Brain (organoid and tissue), 16 donors: ENCODE measurements at places on chromosomes 4 and X.

- no peak for DNase-seq
These were observed 57.9 kb upstream of the PLS3 start for GRCh38 chrX:115503099-115503498.

DNA sequence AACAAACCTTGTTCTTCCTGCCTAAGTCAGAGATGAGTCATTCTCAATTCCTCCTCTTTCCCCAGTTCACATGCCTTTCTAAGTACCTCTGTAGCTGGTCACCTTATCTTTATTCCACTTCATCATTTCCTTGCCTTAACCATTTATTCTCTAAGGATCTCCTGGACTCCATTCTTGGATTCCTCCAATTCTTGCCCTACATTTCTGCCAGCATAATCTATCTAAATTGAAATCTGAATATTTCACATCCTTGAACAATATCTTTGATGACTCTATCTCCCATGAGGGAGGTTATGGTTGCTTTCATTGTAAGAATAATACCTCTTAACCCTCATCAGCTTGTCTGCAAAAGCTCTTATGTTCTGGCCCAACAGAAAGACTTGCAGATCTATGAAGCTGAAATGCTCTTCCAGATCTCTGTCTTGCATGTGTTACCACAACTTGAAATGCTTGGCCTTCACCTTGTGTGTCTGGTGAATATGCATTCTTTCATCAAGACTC, 28.6 kb upstream of the PDE5A start:
- DNase-seq: no peak

DNA sequence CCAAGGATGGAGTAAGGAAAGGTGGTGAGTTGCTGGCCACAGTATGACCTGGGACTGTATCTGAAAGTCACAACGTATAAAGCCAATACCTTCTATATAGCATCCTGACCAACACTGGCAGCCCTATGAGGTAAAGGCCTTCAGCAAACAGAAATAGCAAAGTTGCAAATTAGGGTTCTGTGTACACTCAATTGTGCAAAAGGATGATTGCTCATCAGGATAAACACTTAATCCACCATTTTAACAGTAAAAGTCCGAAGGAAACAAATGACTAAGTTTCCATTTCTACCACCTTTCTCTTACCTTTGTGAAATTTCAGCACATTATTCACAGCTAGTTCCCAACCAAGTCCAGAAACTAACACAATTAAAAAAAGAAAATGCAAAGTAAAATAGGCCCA, 1.4 kb upstream of the FNIP2 start:
- no peak for DNase-seq

GRCh38 chr4:14848229-14848628, 154.1 kb upstream of the CPEB2 start:
- DNase-seq: no peak

GRCh38 chr4:43837171-43837570, 611.4 kb downstream of the KCTD8 start:
- DNase-seq: no peak

- no peak for DNase-seq
These were observed 5.1 kb downstream of the BGN start for GRCh38 chrX:153499876-153500275.

DNA sequence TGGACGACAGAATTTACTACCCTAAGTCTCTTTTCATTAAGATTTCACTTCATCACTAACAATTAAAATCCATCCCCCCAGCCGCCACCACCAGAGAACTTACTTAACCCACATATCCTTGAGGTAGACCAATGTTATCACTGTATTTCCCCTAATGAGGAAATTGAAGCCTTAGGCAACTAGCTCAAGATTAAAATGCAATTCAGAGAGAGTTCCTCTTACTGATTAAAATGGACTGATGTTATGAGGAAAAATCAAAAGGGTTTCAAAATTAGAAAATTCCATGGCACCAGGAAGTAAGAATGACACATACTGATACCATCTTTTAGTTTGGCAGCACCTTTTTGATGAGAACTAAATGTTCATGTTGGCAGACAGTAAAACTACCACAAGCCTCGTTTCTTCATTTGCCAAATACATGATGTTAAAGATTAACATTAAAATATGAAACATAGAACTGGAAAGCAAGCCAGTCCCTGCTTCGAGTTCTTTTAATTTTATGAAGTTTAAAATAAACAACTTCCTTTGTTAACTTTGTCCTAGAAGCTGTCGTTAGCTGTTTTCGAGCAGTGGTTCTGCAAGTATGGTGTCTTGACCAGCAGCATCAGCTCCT, 69.3 kb upstream of the CCDC160 start:
- peak; percentile 20 for DNase-seq

- DNase-seq: no peak
These were observed 267.9 kb downstream of the TLL1 start for GRCh38 chr4:166140951-166141350.

- DNase-seq: peak; percentile 44
These were observed 20.3 kb downstream of the ATP8A1 start for GRCh38 chr4:42636645-42636949.

DNA sequence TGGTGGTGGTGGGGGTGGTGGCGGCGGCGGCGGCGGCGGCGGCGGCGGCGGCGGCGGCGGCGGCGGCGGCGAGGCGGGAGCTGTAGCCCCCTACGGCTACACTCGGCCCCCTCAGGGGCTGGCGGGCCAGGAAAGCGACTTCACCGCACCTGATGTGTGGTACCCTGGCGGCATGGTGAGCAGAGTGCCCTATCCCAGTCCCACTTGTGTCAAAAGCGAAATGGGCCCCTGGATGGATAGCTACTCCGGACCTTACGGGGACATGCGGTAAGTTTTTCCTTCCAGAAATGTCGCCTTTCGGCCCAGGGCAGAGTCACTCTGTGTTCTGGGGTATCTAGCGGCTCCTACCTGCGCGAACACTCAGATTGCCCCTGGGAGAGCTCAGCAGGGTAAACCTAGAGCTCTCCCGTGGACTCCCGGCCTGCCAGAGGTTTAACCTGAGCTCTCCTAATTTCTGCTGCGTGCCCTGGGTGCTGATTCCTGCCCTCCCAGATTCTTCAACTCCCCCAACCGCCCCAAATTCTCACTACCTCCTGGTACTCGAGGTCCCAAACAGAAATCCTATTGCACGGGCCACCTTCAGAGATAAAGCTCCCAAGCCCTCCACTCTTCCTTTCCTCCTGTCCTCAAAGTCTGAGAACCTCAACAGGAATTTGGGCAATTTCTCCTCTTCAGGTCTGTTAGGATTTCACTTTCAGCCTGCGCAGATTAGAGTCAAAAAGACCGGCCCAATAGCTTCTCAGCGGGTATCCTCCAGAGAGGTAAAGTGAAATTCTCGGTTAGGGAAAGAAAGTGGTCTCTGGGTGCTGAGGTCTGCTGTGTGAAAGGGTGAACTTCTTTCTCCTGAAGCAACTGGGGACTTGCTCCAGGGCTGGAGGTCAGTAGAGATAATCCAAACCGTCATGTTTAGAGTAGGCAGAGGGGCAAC, 2.9 kb downstream of the AR start:
- DNase-seq: no peak

DNA sequence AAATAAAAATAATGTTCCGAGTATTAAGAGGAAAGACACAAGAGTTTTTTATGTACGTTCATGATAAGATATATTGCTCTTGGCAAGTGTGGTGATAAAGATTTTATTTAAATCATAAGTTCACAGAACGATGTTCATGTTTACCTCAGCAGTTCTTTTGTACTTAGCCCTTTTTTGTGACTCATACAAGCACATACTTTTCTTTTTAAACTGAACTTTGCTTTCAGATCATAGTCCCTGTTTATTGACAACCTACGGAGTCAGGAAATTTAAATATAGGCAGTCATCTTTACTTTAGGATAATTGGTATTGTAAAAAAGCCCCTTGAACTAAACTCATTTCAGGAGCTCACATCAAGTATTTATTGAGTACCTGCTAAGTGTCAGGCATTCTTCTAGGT, 1.3 kb upstream of the CTSO start:
- no peak for DNase-seq

DNA sequence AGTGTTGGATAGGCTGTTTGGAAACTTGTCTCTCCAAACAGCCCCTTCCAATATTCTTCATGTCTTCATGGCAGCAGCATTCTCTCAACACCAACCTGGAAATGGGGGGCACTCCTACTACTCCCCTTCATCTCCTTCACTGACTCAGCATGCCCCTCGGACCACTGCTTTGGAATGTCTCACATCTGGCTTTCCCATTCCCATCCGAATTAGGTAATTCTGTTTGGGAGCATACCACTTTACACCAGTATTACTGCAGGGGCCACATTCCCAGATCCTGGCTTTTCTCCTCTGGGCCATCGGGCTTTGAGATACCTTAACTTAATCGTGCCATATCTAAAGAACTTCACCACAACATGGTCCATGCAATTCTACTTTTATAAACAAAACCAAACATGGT, 100.8 kb downstream of the MAML3 start:
- no peak for DNase-seq

DNA sequence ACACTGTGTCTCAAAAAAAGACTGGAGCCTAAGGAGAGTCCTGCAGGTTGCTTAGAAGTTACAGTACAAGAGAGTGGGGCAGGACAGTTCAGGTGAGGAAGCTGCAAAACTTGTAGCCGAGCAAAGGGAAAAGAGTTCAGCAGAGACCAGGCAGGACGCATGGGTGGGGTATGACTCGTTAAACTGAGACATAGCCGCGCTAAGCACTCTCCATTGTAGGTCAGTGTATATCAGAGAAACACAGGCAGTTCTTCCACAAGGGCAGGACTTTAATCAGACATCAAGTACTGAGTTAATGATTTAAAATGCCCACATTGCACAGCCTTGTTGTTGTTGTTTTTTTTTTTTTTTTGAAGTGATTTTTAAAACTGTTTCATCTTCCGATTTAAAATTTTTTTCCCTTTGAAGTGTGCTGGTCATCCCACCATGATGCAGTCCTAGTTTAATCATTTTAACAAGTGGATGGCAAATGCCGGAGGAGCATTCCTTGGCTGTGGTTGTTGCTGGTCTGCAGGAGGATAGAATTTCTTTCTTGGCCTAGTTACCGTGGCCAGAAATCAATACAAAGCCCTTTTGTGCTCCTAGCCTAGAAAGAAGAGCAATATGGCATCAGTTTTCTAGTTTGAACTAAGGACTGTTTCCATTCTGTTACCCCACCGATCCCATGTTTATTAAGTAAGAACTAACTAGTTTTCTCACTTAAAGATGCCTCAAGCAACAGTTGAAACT, 10.3 kb downstream of the LAP3 start:
- DNase-seq: no peak

- no peak for DNase-seq
These were observed 12.6 kb downstream of the DGKQ start for GRCh38 chr4:960636-961350.

- DNase-seq: peak; percentile 5
These were observed 5.1 kb downstream of the GJB1 start for GRCh38 chrX:71228063-71228642.

DNA sequence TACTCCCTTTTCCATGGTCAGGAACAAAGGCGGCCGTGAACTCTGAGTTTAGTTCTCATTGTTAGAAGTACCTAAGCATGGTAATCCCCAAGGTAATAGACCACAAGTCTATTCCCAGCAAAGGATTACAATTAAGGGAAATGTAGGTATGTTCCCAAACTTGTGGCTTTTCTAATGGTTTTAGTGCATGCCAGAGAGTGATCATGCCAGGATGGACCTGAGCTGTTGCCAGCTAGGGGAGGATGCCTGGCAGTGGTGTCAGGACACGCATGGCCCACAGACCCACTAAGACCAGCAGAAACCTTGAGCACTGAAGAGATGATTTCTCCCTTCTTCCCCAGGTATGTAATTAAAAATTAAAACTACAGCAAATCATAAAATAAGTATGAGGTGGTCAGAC, 60.8 kb downstream of the COQ2 start:
- DNase-seq: no peak

GRCh38 chrX:73076838-73077237, 2.5 kb downstream of the PABPC1L2A start:
- no peak for DNase-seq

- no peak for DNase-seq
These were observed at the start of gene IL9R for GRCh38 chrX:155997436-155997835. IL9R (plus strand) TSS chrX:155997696; CDS start chrX:155997760, 64 bp downstream.

DNA sequence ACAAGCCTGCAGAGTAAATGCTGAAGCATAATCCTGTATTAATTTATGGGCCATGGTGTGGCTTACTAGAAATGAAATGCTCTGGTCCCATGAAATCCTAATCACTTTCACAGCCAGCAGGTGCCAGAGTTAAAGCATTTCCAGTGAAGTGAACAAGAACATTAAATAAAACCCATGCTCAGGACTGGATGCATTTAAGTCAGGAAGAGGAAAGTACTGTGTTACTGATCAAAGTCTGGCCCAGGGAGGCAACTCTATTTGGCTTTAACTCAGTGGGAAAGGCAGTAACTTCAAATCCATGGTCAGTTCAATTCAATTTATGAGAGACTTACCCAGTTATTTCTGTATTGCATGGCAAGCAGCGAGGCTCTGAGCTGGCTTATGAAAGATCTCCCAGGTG, 29.2 kb downstream of the AGA start:
- peak; percentile 83 for DNase-seq

DNA sequence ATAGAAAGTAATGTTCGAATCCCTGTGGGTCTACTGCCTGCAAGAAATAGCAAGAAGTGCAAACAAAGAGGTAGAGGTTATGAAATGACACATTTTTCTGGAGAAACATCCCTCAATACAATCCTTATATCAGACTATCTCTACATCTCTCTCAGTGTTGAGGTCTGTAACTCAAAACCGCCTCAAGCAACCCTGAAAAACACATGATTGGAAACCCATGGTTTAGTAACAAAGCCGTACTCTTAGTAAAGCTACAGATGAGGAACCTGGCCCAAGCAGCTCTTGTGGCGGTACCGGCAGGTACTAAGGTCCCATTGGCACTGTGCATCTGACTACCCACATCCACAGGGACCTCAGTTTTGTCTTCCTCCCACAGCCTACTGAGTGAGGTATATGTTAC, 53.9 kb downstream of the IRF2 start:
- DNase-seq: no peak

- DNase-seq: no peak
These were observed 125.3 kb downstream of the UBE2K start for GRCh38 chr4:39823191-39823590.

GRCh38 chrX:88135735-88136134, 611.3 kb upstream of the CPXCR1 start:
- DNase-seq: peak; percentile 21

DNA sequence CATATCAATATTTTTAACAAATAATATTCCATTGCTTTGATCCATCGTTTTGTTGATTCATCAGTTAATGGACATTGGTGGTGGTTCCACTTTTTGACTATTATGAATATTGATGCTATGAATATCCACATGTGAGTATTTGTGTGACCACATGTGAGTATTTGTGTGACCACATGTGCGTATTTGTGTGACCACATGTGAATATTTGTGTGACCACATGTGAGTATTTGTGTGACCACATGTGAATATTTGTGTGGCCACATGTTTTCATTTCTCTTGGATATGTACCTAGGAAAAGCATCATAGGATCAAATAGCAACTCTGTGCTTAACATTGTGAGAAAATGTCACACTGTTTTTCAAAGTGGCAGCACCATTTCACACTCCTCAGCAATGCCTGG, 433.6 kb upstream of the FRG1 start:
- no peak for DNase-seq

DNA sequence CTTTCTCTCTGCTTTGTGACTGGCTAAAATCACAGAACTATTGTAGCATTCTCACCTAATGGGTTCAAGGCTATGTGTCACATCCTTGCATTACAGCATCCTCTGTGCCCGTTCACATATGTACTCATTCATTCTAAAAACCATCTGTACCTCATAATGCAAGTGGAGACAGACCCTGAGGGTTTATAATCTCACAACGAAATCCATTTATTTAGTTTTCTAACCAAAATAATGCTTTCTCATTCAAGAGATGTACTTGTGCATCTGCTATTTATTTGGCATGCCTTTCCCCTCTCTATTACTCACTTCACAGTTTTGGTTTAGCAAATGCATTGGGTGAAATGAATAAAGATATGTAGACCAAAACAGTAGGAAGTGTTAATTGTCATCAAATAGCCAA, 261.5 kb downstream of the DCHS2 start:
- no peak for DNase-seq
